Activated effector memory CD4-positive, alpha-beta T cell treated with Interleukin-2 at 50 U/mL for 16 hours (primary cell): ENCODE measurements at places on chromosomes 13 and 19.

DNA sequence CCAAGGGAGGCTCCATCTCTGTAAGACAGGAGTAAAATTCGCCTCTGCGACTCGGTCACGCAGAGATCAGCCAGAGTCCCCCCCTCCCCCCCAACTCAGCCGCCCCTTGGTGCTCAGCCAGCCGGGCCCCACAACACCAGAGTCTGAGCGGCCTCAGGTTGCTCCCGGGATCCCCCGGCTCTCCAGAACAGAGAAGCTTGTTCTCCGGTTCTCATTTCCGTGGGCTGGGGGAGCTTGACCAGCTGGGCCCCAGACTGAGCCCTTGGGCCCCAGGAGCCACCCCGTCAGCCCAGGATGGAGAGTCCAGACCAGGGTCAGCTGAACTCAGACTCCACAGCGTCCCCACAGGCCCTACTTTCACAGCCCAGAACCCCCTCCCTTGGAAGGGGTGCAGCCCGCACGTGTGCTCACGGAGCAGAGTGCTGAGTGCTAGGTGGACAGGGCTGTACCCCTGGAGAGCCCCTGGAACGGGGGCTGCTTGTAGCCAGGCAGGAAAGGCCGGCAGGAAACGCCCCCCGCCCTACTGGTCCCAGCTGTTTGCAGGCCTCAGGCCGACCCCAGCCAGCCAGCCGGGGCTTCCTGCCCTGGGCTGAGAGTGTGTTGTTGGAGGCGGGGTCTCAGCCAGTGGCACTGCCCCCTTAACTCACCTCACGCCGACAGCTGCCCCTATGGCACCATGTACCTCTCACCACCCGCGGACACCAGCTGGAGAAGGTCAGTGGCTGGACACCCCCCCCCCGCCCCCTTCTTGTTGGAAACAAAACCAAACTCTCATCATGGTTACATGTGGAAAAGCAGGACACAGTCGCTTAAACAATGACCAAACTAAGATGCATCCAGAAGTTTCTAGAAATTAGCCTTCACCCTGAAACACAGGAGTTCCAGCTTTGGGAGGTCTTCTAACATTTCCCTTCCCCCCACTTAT, 44.4 kb downstream of the COMP start:
- DNase-seq = no peak

DNA sequence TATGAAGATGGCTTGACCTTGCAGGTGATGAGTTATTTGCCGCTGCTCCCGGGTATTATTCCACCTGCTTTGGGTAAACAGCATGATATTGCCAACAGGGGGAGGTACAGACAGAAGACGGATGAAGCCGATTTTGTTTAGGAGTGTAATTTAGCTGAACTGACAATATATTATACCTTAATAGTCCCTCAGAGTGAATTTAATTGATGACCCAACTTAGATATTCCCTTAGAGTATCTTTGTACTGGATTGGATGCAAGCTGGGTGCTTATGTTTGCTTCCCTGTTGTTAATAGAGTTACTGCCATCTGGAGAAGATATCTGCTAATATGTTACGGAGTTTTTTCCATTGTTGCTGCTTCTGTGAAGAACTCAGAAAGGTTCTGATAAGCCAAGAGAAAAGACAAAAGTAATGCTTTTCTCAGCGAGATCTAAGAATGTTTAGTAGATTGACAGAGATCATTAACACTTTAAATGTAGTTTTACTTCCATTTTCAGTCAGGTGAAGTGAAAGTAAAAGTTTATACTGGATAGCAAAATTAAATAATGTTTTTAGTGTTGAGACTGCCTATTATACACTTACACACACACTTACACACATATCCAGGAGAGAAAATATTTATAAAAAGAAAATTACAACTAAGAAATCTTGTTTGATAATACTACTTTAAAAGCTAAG, 2220.8 kb upstream of the PCDH20 start:
- DNase-seq = no peak

- DNase-seq = no peak
These were observed 9.0 kb downstream of the BLOC1S3 start for GRCh38 chr19:45187421-45188100.

DNA sequence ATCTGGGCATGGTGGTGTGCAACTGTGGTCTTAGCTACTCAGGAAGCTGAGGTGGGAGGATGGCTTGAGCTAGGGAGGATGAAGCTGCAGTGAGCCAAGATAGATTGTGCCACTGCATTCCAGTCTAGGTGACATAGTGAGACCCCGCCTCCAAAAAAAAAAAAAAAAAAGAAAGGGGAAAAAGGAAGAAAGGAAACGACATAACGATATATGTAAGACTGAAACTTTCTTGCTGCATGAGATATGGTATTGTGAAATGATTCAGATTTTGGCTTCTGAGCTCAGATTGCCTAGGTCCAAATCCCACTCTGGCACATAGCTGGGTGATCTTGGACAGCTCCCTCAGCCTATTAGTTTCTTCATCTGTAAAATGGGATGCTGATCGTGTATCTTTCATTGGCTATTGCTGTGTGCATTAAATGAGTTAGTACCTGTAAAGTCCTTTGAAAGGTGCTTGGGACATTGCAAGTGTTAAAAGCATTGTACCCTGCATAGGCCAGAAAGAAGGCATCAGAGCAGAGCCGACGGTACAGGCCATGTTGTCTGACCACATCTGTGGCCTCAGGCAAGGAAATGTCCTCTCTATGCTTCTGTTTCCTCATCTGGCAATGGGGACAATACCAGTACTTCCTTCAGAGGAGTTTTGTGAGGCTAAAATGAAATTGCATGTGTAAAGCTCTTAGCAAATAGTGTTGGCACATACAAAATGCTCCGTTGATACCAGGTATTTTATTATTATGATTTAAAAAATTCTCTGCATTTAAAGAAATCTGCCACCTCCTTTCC, 32.6 kb upstream of the SLC46A3 start:
- no peak for DNase-seq

DNA sequence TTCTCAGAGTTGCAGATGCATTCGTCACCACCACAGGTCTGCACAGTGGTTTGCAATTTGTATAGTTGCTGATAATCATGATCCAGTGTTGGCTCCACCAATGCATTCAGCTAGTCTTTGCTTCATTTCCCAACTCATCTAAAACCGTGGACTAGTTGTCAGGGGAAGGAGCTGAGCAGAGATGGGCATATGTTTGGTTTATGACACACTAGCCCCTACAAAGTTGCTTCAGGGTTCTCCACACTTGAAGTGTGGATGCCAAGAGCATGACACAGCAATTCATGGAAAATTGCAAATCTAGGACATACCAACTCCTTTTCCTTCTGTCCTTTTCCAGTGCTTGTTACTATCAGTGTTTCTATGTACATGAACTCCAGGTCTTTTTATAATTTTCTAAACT, 168.0 kb downstream of the TNFSF13B start:
- no peak for DNase-seq

DNA sequence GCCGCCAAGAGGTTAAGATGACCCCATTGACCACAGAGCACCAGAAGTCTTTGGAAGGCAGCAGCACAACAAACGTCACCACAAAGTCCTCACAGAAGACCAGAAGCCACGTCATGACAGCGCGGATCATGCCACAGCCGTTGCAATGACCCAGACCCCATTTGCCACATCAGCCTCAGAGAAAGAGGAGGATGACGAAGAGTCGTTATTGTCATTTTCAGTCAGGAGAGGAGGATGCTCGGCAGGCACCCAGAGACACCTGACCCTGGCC, 29.6 kb upstream of the CD33 start:
- DNase-seq = no peak

GRCh38 chr19:2645826-2646225, 56.7 kb downstream of the GNG7 start:
- no peak for DNase-seq

DNA sequence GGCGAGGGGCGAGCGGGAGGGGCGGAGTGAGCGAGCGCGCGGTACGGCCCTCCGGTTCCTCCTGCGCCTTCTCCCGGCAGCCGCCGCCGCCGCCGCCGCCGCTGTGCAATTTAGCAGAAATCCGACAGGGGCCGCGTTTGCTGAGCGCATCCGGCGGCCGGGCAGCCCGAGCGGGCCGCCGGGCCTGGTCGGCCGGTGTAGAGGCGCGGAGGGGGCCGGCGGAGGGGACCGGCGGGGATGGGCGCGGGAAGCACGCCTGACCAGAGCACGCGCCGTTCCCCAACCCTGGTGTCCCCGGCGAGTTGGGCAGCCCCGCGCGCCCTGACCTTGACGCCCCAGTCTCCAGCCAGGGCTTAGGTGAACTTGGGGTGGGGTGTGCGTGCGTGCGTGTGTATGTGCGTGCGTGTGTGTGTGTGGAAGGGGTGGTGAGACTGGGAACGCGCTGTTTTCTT, 144.5 kb upstream of the ZNF536 start:
- DNase-seq = no peak

GRCh38 chr13:109646423-109646822, 140.0 kb downstream of the IRS2 start:
- DNase-seq = no peak

DNA sequence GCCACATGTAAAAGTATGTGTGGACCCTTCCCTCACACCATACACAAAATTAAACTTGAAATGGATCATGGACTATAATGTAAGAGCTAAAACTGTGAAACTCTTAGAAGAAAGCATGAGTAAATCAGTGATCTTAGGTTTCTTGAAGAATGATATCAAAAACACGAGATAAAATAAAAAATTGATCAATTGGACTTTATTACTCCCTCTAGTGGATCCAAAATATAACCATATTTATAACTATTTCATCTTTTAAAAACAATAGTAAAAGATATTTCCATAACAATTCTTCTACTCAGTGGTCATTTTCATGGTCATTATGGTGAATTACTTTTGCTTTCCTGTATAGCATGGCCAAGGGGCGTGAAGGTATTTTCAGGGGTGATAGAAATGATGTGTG, 174.6 kb upstream of the LSM14A start:
- DNase-seq = no peak

DNA sequence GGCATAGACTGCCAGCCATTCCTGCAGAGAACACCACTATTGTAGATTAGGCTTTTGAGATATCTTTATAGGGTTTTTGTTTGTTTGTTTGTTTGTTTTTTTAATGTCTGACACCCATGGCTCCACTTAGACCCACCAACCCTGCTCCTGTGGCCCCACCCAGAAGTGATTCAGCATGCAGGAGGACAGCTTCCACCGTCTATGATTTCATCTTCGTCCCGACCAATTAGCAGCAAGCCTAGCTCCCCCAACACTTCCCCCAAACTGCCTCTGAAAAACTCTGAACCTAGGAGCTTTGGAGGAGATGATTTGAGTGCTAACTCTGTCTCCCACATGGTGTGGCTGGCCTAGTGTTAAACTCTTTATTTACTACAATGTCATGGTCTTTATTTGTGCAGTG, 108.3 kb upstream of the RXFP2 start:
- no peak for DNase-seq

DNA sequence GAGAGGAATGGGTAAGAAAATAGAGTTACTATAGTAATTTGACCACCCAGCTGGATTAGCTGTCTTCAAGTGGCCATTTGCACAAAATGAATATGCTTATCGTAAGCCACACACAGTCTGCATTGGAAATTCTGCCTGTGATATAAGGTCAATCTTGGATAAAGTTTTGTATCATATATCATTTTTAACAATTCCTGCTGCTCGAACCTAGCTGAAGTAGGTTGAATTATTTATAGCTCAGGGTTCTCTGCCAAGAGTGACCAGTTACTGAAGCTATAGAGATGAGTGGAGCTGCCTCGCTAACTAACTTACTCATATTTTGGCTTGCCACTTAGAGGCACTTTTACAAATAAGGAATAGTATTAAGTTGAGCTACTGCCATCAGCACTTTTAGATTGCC, 220.9 kb downstream of the RGCC start:
- no peak for DNase-seq

GRCh38 chr13:49368688-49369087, 75.2 kb downstream of the CAB39L start:
- DNase-seq = no peak

- no peak for DNase-seq
These were observed 7.1 kb downstream of the YIPF2 start for GRCh38 chr19:10921199-10921909.

- no peak for DNase-seq
These were observed 2.2 kb downstream of the CNMD start for GRCh38 chr13:52737451-52737850.

GRCh38 chr19:51660975-51661600, 14.5 kb upstream of the SIGLEC14 start:
- no peak for DNase-seq

- DNase-seq = no peak
These were observed 59.6 kb downstream of the KCNRG start for GRCh38 chr13:50074843-50075242.

GRCh38 chr13:73829416-73829815, 304.8 kb downstream of the KLF12 start:
- no peak for DNase-seq
